Mammary epithelial cell (primary cell): ENCODE measurements at places on chromosomes 11 and 22.

DNA sequence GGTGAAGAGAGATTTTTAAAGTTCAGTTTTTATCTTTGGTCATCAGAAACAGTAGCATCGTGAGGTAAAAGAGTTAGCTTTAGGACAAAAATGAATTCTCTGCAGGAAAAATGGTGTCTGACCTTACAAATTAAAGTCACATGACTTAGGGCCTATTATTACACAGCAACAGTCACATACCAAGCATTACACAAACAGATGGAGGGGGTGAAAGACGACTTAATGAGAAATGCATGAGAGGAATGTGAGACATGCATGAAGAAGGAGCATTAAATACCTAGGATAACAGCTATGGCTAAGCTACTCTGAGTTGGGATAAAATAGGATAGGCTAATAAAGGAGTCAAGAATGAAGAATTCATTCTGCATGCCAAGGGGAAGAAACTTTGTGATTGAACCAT is 77.5 kb downstream of the BLID start:
- peak; percentile 27 for DNase-seq

DNA sequence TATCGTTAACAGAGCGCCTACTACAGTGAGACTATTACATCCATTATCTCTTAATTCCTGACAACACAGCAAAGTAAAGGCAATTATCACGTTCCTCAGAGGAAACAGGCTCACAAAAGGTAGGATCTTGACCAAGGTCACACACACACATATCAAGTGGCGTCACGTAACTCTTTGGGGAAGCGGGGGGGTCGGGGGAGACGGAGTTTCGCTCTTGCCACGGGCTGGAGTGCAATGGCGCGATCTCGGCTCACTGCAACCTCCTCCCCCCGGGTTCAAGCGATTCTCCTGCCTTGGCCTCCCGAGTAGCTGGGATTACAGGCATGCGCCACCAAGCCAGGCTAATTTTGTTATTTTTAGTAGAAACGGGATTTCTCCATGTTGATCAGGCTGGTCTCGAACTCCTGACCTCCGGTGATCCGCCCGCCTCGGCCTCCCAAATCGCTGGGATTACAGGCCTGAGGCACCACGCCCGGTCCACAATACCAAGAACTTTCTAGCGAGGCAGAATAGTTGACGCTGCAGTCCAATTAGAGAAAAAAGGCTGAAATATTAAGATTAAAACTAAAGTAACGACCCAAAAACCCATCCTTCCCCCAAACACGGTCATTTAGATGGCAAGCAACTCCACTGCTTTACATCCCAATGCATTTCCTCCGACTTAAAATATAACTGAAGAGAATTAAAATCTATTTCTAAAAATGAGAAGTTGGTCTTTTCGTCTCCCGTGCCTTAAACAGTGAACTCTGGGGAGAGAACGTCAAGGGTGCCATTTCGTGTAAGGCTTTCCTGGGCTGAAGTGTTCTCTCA is 1.2 kb downstream of the DDX17 start:
- DNase-seq: peak; percentile 54

DNA sequence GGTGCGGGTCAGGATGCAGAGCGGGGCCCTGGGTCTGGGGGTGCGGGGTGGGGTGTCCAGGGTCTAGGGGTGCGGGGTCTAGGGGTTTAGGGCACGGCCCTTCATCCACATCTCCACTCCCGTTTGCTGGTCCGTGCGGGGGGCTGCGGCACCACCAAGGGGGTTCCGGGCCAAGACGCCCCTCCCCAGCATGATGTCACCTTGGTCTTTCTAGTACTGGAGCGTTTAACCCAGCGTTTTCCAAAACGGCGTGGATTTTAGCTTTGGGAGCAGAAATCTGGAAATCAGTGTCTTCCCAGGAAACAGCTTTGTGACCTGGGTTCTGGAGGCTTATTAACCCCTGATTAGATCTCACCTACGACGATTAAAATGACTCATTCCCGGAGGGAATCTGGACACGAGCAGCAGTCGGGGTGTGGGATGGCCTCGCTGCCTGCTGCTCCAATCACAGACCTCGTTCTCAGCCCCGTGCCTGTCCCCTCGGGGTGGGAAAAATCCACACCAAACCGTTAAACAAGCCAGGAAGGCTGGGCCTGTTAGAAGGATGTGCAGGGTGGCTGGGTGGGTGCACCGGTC is 759 bp downstream of the AP2A2 start:
- DNase-seq: peak; percentile 66

GRCh38 chr22:35392357-35392756 is 7.6 kb upstream of the MCM5 start:
- DNase-seq: no peak

- no peak for DNase-seq
Observed at GRCh38 chr11:65435411-65435931, 12.9 kb downstream of the NEAT1 start.
